BE2C (cell line): ENCODE measurements at places on chromosomes 5 and 9.

GRCh38 chr5:40277161-40277906 lies 402.4 kb upstream of the PTGER4 start:
- no peak for DNase-seq

GRCh38 chr5:151825445-151825844 lies 53.7 kb downstream of the G3BP1 start:
- DNase-seq = peak; percentile 74

DNA sequence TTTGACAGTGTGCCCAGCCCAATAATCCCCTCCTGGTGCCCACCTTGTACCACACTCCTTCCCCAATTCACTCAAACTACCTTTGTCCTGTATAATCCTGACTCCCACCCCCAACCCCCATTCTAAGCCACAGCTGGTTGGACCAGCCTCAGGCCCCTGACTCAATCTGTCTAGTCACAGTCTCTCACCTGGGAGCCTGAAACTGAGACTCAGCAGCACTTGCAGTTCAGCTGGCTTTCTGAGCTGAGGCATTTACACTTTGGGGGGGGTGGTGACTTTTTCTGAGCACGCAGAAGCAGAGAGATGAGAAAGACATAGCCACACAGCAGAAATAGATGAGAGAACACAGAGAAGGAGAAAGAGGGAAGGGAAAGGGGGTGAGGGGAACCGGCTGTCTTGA lies 247.3 kb downstream of the MAN2A1 start:
- DNase-seq = no peak

DNA sequence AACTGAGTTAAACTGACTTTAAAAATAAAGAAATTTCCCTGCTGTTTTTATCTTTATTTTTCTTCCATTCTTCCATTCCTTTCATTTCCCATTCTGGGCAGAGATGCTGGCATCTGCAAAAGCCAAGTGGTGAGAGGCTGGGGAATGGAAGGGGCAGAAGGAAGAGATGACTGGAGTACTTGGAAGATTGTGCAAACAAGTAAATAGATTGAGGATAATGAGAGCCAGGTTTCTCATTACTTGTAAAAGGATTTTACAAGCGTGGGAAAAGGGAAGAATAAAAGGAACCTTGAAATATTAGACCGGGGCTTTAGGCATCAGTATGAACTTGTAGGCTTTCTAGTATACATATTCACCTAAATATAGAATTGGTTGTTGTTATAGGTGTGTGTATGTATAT lies 341.2 kb downstream of the CAAP1 start:
- no peak for DNase-seq
